ENCODE measurements at places on chromosomes 7 and 10. TPM values are rescaled to one million over a fixed set of nuclear protein-coding genes. Genes with fewer than 3 reads are reported as not detected.

Gene ACTL6B
- polyA plus RNA-seq, result not detected

Gene GAD2
- 1.6 TPM for polyA plus RNA-seq

DNA sequence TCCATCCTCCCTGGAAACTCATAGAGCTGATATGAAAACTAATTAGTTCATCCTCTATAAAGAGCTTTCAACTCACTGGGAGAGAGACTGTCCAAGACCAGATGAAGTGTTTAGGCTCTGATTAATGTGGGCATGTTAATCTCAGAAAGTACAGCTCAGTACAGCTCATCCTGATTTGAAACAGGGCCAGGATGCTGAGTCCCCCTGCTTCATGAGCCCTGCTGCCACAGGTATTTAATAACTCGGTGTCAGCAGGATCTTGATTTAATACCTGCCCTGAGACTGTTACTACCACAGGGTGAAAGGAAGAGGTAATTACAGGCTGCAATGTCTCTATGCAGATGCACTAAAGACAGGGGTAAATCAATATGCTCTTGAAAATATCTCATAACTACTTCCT lies 10.8 kb downstream of the LMOD2 start:
- DNase-seq, result no peak

GRCh38 chr7:91068136-91068795 lies 196.0 kb upstream of the FZD1 start:
- no peak for DNase-seq

DNA sequence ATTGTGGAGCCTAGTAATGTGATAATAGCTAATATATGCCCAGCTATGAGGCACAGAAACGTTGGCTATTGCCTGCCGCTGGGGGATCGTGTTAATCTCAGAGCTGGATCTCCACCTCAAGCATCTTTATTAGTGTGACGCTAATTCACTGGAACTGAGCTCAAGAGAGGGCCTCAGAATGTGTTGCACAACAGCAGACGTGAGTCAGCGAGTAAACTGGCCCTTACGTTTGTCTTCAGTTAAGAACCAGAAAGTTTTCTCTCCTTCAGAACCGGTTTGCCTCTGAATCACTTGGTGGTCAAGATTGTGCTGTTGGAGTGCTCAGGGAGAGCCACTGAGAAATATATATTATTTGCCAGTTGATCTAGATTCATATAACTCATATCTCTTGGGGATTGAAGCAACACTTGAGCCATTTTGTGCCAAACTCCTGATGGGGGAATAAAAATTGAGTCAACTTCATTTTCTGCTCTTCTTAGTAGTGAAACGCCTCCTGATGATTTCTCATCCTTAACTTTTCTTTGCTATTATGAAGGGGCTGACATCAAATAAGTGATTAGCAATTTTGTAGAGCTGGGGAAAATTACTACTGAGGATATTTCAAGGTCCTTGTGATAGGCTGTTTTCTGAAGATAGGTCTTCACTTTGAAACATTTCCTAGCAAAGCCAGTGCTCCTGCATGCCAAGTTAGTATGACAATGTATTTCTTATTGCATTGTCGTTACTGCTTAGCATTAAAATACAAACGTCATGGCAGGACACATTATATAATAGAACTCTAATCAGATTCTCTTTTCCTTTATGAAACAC lies 22.3 kb downstream of the BZW2 start:
- DNase-seq, result no peak

DNA sequence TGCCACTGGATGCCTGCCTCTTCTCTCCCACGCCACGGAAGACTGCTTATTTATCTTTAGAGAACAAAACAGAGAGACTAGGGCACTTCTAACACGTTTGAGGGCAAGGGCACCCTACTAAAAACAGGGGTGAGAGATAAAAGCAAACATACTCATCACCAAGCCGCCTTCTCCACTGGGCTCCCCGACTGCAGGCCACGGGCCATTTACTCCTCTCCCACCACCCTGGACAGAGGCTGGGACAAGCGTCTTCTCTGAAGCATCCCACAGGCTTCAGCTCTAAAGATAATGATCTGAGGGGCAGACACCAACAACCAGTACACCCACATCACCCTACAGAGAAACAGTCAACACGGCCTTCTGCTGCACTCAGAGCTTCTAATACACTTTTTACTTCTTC lies 78.7 kb downstream of the CYTH3 start:
- no peak for DNase-seq

Measured in right renal cortex interstitium (tissue), 3 donors.